ENCODE measurements at places on chromosomes 6 and 20.

- DNase-seq: no peak
These were observed 1.9 kb upstream of the BLOC1S5 start for GRCh38 chr6:8066108-8066507.

- DNase-seq: no peak
These were observed 6.7 kb upstream of the HSF2 start for GRCh38 chr6:122392564-122393350.

GRCh38 chr6:143685653-143686052, 7.9 kb downstream of the PHACTR2 start:
- no peak for DNase-seq

DNA sequence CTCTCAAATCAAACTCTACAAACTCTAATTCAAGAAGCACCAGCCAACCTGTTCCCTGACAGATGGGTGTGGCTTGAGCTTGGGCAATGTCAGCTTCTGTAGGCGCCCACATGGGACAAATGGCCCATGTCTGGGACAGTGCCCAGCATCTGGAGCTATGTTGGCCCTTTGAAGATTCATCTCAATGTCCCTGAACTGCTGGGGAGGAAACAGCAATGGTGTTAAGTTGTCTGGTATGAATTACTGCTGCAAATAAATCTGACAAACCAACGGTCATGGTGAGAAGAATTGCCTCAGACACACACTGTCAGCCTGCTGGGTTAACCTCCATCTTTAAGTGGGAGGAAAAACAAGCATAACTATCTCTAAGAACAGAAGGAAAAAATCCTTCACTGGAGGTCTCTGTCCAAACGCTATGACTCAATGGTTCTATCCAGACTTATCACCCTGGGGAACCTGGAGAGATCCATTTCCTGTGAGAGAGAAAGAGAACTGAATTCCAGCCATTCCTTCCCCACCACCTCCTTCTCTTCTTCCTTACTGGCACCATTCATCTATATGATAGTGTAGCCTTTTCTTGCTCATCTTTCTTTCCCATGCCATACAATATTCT, 274.9 kb downstream of the CDH26 start:
- peak; percentile 16 for DNase-seq

- no peak for DNase-seq
These were observed 21.9 kb downstream of the ZBTB46 start for GRCh38 chr20:63808964-63809674.

DNA sequence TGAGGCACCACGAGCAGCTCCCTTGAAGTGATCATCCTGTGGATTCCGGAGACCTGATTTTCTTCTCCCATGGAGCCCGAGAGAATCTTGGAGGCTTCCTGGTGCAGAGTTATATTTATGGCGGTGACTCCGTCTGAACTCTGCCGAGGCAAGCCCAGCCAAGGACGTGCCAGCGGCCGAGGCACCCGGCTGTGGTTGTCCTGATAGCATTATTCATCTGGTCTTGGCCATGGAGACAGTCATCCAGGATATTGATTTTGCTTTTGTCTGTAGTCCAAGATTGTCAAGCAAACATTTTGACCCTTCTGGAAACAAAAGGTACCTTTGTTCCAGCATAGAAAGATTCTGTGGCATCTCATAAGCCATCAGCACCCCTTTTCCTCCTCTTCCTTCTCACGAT, 163.3 kb downstream of the SCML4 start:
- no peak for DNase-seq

DNA sequence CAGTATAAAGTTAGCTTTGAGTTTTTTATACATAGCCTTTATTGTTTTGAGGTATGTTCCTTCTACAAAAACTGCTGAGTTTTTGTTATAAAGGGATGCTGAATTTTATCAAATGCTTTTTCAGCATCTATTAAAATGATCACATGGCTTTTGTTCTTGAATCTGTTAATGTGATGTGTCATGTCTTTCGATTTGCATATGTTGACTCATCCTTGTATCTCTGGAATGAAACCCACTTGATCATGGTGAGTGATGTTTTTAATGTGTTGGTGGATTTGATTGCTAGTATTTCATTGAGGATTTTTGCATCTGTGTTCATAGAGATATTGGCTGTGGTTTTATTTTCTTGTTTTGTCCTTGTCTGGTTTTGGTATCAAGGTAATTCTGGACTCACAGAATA, 24.7 kb upstream of the BLCAP start:
- peak; percentile 39 for DNase-seq

DNA sequence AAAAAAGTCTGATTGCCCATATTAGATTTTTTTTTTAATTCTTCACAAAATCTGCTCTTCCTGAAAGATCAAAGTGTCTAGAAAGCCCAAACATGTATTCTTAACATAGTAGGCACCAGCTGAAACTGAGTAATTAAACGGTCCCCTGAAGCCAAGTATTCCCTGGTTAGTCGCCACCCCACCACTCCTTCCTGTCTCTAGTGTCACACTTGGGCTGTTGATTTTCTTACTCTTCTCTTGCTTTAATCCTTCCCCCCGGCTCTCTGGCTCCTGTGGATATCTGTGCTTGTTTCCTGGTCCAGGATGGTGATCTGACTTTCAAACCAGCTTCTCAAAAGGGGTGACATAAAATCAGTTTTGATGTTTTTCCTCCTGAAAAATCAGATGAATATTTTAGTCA, 162.9 kb downstream of the QKI start:
- DNase-seq: no peak

DNA sequence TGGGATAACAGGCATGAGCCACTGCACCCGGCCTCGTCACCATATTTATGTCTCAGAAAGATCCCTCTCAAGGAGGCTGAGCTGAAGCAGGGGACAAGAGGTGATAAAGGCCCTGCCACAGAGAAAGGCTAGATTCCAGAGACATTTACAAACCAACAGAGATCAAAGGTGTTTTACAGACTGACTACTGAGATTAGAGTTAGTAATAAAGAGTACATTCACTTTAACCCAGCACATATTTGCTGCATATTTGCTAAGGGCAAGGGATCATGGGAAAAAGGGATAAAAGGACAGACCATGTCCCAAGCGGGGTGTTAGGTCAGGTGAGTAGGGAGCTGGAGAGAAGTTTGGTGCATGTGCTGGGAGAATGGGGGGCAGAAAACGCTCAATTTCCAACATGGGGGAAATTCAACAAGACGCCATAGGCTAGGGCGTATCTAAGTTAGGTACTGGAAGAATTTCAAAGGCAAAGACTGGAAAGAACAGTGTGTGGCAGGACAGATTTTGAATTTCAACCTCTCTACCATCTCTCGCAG, 43.8 kb upstream of the SEC63 start:
- no peak for DNase-seq

GRCh38 chr6:97151601-97152000, 131.4 kb downstream of the MMS22L start:
- DNase-seq: no peak

DNA sequence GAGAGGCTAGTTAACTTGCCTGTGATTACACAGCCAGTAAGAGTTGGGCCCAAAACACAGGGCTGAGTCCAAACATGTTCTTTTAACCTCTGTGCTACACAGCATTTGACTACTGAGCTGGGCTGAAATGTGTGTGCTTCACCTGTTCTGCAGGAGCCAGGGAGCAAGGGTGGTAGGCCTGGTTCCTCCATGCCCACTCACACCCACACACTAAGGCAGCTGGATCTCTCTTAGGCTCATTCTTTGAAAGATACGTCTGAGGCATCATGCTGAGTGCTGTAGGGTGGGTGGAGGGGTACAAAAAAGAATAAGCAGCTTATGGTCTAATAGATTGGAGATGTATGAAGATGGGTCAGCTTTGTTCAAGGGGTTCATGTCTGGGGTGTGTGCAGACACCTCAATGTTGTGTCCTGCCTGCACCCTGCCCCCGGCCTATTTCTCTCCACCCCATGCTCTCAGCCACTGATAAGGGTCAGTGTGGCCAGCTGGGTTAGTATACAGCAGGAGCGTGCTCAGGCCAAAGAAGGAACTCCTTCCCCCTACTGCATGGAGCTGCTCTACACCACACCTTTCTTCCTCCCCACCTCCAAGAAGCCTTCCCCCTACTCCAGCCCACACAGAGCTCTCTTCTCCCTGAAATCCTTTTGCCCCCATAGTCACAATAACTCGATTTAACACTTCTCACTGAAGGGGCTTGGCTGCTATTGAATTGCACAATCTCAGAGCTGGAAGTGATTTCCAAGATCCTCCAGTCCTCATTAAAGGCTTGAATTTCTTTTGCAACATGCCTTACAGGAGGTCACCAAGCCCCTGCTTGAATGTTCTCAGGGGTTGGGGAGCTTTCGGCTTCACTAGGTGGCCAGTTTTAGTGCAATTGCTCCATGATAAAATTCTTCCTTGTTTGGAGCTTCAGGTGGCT, 3.4 kb downstream of the PPP2R5D start:
- DNase-seq: no peak

DNA sequence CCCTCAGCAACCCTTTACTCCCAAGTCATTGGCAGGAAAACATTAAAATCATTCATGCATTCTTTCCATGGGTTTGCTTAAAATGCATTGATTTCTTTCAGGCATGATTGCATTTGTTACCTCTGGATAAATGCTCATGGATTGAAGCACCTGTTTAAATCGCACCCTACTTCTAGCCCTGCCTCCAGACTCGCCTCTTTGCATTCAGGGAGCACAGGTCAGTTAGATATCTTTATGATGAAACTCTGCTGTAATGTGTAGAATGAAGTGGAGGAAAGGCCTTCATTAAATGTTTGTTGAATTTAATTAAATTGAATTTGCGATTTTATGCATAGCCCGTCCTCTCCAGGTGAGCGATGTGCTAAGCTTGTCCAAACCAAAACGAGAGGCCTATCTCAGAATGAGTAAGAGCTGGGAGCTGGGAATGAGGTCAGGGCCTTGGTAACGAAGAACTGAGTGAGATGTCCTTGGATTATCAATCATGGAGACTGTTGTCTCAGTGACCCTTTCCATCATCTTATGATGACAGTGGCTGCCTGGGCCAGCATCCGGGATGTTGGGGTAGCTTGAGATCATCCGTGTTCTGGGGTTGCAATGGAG, 210.1 kb downstream of the SYNDIG1 start:
- DNase-seq: no peak

DNA sequence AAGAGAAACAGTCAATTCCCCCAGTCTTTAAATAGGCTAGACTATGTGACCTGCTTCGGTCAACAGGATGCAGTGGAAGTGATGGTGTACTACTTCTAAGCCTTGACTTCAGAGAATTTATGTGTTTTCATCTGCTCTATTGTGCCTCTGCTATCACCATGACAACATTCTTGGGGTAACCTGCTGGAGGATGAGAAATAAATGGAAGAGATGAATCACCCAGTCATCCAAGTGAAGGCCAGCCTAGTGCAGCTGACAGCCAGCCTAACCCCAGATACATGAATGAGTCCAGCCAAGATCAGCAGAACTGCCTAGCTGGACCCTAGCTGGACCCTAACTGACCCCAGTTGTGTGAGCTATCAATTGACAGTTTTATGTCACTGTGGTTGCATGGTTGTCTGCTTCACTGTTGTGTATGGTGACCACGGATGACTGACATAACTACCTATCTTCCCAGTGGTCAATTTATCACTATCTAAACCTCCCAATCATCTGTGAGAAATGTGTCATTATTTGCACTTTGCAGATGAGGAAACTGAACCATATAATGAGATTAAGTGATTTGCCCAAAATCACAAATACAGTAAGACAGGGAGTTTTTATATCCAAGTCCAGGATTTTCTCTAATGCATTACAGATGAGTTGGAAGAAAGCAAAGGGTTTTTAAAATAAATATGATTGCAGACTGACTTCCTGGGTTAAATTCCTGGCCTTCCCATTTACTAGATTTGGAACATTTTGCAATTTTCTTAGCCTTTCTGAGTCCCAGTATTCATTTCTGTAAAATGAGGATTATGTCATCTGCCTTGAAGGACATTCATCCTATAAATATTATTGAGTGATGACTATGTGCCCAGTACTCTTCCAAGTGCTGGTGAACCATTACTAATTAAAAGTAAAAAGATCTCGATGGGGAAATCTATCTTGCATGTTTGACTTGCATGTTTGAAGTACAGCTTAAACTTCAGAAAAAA, 136.4 kb upstream of the PLCB4 start:
- peak; percentile 65 for DNase-seq

DNA sequence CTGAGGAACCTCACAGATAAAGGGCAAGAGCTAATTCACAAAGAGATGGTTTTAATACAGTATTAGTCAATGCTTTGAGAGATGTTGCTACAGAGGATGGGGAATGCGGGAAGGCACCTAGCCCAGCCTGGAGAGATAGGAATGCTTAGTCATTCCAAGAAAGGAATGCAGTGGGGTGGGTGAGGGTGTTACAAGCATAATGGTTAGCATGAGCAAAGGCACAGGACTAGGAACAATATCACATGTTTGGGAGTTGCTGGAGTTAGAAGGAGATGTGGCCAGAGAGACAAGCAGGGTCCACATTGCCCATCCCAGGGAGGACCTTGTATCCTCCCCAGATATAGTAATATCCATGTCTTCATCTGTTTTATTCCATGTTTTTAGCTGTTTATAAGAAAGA, 107.0 kb upstream of the OGFRL1 start:
- peak; percentile 91 for DNase-seq
